ENCODE measurements at places on chromosomes 3 and 15.

DNA sequence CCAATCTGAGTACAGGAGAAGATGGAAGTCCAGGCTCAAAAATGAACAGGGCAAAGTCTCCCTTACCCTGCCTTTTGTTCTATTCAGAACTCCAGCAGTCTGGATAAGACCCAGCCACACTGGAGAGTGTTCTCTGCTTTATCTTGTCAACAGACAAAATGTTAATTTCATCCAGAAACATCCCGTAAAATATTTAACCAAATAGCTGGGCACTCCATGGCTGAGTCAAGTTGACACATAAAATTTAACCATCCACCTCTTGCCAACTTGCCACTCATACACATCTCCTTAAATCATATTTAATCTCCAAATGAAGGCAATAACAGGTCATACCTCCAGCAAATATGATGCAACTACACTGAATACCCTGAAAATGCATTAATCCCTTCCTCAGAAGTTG is 33.6 kb downstream of the MKRN3 start:
- DNase-seq: no peak

- DNase-seq: no peak
Observed at GRCh38 chr3:114405202-114405990, 111.6 kb downstream of the TIGIT start.

- no peak for DNase-seq
Observed at GRCh38 chr15:91444656-91445055, 344.6 kb downstream of the SV2B start.

DNA sequence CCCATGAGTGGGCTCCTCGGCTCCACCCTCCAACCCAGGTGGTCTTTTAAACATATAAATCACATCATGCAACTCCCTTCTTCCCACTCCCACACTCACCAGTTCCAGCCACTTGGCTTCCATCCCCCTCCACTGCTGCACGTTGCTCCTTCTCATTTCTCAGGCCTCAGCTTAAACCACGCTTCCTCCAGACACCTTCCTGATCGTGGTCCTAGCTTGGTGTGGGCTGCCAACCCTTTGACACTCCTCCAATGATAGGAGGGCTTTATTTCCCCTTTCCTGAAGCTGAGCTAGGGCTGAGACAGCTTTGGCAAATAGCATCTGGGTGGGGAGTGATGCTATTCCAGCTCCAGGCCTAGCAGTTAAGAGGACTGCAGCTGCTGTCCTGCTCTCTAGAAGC is 130.1 kb downstream of the SRGAP3 start:
- DNase-seq: no peak

DNA sequence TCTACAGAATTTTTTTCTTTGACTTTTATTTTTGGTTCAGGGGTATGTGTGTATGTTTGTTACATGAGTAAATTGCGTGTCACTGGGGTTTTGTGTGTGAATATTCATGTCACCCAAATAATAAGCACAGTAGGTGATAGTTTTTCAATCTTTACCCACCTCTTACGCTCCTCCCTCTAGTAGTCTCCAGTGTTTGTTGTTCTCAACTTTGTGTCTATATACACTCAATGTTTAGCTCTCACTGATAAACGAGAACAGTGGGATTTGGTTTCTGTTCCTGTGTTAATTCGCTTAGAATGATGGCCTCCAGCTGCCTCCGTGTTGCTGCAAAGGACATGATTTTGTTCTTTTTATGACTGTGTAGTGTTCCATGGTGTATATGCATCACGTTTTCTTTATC is 54.4 kb downstream of the MEF2A start:
- no peak for DNase-seq

DNA sequence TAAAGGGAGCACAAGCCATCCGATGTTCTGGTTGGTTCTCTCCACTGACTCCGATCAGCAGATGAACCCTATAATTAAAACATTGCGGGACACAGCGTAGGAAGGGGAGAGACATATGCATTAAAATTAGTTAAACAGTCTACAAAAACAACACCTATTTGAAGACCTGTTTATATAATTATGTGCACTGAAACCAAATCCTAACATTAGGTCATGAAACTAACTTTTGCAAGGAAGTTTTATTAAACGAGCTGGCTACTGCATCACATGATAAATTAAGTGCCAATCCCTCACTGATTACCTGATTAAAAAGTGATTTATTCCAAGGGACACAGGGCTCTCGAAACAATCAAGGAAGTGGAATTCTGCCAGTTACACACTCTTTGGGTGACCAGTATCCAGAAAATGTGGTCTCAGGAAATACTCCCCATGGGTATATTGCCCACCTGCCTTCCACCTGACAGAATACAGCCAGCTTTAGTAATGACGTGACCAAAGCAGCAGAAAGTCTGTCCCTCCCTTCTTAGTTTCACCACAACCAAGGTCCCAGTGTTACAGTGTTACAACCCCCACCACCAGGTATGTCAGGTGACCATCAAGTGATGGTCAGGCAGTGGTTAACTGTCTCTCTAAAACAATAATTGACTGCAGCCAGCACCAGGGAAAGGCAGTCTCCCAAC is 69.5 kb downstream of the HERC1 start:
- DNase-seq: no peak

GRCh38 chr3:116663161-116664110 is 46.1 kb upstream of the TUSC7 start:
- DNase-seq: no peak
